H4 (cell line): ENCODE measurements at places on chromosomes 11 and 22.

DNA sequence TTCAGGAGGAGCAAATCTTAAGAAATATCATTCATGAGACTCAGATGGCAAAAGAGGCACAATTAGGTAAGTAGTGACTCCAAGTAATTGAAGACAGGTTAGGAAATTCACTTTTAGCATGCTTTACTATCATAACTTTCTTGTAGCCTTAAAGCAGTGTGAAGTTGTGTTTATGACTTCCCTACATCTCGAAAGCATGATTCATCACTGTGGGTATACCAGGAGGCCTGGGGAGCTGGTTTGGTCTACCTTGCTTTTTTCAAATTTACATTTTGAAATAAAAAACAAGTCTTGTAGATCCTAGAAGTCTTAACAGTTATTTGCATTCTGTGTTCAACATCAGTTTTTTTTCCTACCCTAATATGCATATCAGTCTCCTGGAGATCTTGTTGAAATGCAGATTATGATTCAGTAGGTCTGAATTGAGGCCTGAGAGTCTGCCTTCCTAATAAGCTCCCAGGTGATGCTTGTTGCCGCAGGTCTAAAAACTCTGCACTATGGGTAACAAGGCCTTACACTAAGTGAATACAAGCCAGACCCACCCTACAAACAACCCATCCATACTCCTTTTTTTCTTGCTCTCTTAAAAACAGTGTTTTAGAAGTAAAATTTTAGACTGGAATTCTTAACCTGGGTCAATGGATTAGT, 41.4 kb downstream of the TTC17 start:
- no peak for DNase-seq

DNA sequence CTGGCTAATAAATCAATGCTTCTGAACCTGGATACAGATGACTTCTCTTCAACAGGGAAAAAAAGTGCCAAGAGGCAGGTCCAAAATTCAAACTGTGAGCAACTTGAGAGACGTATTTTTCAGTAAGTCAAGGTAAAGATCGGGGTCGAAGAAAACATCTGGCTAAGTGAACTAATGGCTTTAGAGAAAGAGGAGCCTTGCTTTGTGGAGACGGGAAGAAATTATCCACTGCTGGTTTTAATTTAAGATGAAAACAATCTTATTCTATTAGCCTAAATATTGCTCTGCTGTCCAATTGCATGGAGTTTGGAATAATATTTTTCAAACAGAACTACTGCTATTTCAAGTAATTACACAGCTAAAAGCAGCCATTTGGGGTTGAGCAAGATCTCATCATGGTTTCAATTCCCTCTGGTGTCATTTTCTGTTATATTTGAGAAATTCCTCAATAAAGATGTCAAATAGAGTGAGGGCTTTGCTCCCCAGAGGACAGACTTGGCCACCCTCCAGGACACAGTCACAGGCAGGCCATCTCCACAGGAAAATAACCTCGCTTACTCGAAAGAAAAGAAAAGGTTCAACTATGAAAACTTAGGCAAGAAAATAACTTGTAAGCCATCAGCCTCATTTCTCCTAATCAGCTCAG, 29.8 kb downstream of the SCUBE1 start:
- DNase-seq, result no peak

- DNase-seq, result no peak
Observed at GRCh38 chr11:2393941-2394817, 6.4 kb upstream of the TSSC4 start.

DNA sequence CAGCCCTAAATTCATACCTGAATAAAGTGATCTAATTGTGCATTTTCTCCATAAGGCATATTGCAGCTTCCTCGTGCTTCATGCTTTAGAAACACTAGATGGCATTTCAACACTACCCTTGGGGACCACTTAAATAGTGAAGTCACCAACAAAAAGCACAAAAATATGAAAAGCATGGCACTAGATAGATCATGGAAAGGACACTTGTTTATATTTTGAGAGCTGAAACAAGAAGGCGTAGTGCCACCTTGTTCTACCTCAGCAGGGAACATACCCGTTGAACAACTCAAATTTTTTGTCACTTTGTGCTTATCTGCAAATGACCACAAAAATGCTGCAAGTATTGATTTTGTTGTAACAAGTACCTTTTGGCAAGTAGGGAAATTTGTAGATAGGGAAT, 8.6 kb downstream of the TBCEL start:
- no peak for DNase-seq

GRCh38 chr11:80317612-80318011, 876.8 kb upstream of the TENM4 start:
- no peak for DNase-seq

DNA sequence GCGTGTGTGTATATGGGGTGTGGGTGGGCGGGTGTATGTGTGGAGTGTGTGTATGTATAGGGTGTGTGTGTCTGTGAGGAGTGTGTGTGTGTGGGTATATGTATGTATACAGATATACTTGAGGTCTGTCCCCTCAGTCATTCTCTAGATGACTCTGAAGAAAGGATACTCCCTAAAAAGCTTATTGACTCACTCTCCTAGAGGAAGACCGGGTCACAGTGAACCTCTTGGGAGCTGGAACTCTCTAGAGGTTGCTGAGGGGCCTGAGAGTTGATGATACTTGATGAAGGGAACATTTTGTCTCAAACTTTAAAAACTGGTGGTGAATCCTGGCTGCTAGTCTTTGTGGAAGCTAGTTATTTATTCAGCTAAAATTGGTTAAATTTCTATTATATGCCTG, 15.1 kb downstream of the STX3 start:
- no peak for DNase-seq

DNA sequence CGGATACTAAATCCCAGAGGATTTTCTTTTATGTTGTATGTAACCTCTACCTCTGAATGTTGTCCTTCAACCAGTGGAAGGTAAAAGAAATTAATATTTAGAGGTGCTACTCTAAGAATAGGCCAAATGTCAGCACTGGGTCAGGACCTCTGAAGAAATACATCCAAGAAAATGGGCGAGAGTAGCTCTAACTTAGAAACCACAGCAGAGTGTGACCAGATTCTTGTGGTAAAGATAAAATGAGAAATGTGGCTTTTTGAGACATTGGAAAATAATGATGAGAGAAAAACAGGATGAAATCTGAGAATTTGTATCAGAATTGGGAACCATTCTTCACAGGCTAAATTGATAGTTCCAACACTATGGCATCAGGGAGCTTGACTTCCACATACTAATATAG, 63.5 kb downstream of the CSTPP1 start:
- no peak for DNase-seq

DNA sequence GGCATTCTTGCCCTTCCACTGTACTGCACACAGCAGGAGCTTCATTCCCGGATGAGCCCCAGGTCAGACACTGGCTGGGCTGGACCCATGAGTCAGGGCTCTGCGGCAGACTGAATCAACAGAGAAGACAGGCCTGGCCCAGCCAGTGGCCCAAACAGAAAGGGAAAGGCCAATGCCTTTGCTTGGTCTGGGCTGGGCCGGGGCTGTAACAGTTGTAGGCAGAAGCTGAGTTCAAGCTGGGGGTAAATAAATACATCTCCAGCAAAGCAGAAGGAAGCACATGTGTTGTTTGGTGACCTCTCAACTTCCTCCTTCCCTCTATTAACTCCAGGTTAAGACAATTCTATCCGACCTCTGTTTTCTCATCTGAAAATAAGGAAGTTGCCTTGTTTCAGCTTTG, 1.8 kb upstream of the SMIM35 start:
- DNase-seq, result no peak

DNA sequence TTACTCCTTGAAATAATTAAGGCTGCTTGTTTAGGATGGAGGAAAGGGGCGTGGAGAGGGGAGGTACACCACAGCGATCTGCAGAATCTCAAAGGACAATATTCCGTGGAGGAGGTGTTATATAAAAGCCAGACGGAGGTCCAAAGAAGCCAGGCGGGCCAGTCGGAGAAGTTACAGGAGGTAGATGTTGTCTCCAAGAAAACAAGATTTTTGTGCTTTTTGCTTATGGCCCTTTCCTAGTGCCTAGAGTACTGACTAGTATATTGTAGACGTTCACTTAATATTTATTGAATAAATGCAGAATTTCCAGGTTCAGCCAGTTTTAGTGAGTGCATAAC, 761 bp downstream of the ZDHHC13 start:
- no peak for DNase-seq

GRCh38 chr22:27213766-27214581, 556.6 kb downstream of the MIAT start:
- DNase-seq, result no peak

GRCh38 chr11:44840521-44841251, 110.0 kb downstream of the TP53I11 start:
- DNase-seq, result no peak

DNA sequence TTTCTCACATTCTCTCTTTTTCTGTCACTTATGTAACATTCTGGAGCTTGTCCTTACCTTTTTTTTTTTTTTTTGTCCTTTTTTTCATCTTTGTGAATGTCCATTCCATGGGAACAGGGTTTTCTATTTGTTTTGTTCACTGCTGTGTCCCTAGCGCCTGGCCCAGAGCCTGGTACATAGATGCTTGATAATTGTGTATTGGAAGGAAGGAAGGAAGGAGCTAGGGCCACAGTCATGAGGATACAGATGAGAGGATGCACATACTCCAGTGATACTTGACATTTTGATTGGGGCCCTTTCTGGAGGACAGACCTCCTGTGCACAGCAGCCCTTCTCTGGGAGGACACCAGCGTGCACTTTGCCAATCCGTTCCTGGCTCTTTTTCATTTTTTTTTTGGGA, 68.9 kb downstream of the KIAA1671 start:
- no peak for DNase-seq
